ENCODE measurements at places on chromosomes 12 and 14.
A peak's percentile ranks its signal among the peaks of the same experiment; 100 is the strongest.

GRCh38 chr12:104600790-104601739 lies 144.3 kb downstream of the CHST11 start:
- no peak for DNase-seq

- DNase-seq, result no peak
Observed at GRCh38 chr12:88391556-88391955, 188.7 kb downstream of the KITLG start.

DNA sequence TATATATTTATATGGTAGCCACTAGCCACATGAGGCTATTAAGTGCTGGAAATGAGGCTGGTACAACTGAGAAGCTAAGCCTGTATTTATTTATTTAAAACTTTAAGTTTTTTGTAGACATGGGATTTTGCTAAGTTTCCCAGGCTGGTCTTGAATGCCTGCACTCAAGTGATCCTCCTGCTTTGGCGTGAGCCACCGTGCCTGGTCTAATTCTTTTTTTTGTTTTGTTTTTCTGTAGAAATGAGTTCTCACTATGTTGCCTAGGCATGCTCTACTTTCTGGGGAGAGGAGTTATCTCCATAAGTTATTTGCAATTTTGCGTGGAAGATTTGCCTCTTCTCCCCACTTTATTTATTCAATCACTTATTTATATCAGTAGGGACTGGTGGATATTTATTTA lies 4.8 kb upstream of the SNRNP35 start:
- DNase-seq, result no peak

GRCh38 chr12:53231921-53232645 lies at the start of gene RARG:
TSS of gene RARG (minus strand) at chr12:53232209. CDS start at chr12:53227545, 4,664 bp downstream.
- no peak for DNase-seq

GRCh38 chr12:84397263-84397662 lies 515.3 kb downstream of the SLC6A15 start:
- DNase-seq, result peak; percentile 23

All from NCI-H1105 treated with DMSO at 0.1 percent for 48 hours (cell line).